ENCODE measurements at places on chromosomes 2 and 18. TPM values are rescaled to one million over a fixed set of nuclear protein-coding genes. Genes with fewer than 3 reads are reported as not detected.

- DNase-seq: no peak
Observed at GRCh38 chr2:15494877-15495276, 66.3 kb downstream of the NBAS start.

GRCh38 chr2:165227571-165227970 lies 11.6 kb upstream of the SCN2A start:
- DNase-seq: no peak

DNA sequence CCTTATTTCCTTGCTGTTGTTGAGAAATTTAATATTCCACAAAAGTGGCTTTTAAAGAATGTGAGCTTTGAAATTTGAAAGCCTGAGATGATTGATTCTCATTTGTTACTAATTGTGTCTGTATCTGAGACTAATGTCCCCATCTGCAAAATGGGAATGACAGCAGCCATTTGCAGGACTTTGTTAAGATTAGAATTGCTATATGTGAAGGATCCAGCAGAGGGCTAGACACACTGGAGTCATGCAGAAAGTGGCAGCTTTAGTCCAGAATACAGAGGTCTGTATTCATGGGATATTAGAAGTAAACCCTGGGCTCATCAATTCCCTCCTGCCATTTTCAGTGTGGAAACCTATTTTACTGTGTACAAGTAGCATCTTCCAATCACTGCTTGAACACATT lies 296.5 kb upstream of the GYPC start:
- DNase-seq: no peak

GRCh38 chr2:169221745-169222369 lies 140.5 kb downstream of the LRP2 start:
- no peak for DNase-seq

PPP1R1C gene
- total RNA-seq: 33.1 TPM

DNA sequence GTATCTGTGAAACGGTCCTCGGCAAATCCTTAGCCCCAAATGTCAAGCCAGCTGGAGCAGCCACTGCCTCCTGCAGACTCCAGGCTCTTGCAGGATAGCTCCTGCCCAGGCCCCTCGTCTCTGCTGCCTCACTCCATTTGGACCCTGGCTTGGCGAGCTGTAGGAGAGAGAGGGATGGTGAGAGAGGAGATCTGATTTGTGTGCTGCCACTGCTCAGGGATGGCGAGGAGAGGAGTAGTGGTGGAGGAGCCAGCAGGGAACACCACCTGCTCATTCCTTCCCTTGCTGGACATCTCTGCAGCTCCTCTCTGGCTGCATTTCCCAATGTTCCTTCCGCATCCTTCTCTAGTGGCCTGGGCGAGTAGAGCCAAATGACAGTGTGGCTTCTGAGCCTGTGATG lies 109.1 kb upstream of the NCK2 start:
- no peak for DNase-seq

DNA sequence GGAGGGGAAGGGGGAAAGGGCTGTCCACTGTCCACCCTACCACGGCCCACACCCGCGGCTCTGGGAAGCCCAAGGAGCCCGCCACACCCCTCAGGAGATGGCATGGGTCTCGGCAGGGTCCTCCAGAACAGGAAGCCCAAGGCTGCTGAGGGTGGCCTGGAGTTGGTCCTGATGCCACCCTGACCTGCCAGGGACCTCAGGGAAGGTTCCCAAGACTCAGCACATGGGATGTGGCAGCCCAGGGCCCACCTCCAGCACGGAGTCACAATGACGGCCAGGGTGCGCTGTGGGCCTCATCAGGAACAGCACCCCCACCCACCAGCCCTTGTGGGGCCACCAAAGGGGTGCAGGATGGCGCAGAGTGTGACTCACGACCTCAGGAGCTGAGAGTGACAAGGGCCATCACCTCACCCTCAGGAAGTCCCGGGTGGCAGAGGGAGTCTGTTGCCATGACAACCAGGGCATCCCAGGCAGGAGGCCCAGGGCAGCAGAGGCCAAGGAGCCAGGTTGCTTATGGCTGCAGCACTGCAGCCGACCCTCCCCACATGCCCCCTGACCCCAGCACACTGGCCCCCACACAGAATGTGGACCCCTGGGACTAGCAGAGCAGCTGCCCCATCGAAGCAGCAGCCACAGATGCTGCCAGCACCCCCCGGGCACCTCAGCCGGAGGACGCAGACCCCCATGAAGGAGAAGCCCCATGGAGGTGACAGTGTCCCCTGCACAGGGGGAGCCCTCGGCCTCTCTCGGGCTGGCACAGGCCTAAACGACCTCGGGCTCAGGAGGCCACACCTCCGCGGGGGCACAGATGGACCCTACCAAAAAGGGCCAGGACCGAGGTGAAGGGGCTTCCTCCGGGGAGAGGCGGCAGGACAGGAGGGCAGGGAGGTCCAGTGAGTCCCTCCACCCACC lies 34.3 kb downstream of the KIF1A start:
- peak; percentile 9 for DNase-seq

- no peak for DNase-seq
Observed at GRCh38 chr18:46269275-46269674, 165.1 kb downstream of the HAUS1 start.

DNA sequence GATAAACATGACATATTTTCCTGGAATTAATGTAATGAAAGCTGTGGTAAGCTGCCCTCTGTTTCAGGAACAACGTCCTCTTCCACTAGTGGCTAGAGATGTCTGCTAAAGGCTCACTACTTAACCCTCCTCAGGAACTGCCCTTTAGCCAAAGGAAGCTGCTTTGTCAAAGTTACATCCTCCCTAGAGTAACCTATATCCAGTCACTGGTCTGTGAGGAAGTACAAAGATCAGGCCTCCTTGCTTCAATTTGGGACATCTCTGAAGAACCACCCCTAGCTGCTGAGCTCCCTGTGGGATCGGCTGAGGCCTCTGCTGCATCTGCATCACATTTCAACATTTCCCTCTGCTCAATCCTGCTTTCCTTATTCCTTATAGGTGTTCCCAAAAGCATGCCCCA lies 107.8 kb downstream of the PRELID3A start:
- DNase-seq: no peak

- no peak for DNase-seq
Observed at GRCh38 chr18:56468396-56468795, 170.0 kb downstream of the TXNL1 start.
